ENCODE measurements at places on chromosomes 1 and 21. TPM values are rescaled to one million over a fixed set of nuclear protein-coding genes. Genes with fewer than 3 reads are reported as not detected.

Gene CLCA4
- not detected for polyA plus RNA-seq

GRCh38 chr1:223700942-223701637 lies 11.2 kb upstream of the CAPN2 start:
- no peak for DNase-seq

GRCh38 chr1:172399756-172400721 lies 20.4 kb upstream of the C1orf105 start:
- no peak for DNase-seq

Gene RNU1-3
- polyA plus RNA-seq: not detected

Gene EPHA8
- 0.81 TPM for polyA plus RNA-seq

- peak; percentile 75 for DNase-seq
These were observed at the start of gene ST7L for GRCh38 chr1:112618721-112619517. Gene ST7L, minus strand, starts transcription at chr1:112619141. Its CDS starts 28 bp downstream, at chr1:112619113.

DNA sequence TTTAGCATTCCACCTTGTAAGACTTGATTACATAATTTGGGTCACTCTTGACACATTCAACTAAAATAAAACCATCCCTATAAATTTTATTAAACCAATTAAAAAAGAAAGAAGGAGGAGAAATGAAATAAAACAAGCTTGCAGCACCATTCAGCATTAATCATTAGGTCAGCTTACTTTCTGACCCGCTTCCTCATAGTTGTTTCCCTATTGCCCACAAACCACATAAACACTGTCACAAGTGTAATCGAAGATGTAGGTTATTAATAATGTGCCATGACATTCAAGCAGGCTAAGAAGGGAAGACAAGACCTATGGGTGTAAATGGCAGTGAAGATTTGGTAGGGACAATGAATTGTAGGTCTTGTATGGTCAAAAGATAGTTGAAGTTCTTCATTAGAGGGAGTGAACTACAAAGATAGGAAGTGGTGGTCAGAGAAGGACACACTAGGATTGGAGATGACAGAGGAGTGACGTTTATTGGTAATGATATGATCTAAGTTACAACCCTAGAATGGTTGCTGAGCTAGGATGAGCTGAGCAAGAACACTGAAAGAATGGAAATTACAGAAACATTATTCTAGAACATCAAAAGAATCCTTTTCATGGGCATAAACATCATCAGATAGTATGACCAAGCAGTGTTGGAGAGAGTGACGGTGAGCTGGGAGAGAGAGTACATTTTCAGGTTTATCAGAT lies 231.5 kb downstream of the KCNT2 start:
- no peak for DNase-seq

DNA sequence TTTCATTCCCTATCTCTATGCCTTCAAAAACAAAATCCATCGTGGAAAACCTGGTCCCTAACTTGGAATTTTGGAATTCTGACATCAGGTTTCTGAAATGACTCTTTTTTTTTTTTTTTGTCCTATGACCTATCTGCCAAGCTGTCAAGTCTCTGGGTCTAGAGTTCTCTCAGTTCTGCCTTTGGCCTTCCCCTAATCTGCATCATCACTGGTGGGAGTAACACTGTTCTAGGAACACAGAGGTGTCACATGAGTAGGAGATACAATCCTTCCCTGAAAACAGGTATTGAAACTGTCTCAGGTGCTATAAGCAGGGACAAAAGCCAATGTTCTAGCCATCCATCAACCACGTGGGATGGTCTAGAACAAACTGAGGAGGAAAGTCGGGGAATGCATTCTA lies 142.0 kb upstream of the ATP1B1 start:
- DNase-seq: no peak

GRCh38 chr21:41674402-41674801 lies 92.5 kb downstream of the RIPK4 start:
- no peak for DNase-seq

GRCh38 chr1:61740751-61741700 lies 1.3 kb upstream of the PATJ start:
- no peak for DNase-seq

GRCh38 chr1:174123843-174124242 lies 35.5 kb upstream of the RABGAP1L start:
- DNase-seq: no peak

GRCh38 chr1:118486199-118486598 lies 301.2 kb upstream of the SPAG17 start:
- no peak for DNase-seq

- no peak for DNase-seq
These were observed 33.7 kb downstream of the KCND3 start for GRCh38 chr1:111955755-111956154.

DNA sequence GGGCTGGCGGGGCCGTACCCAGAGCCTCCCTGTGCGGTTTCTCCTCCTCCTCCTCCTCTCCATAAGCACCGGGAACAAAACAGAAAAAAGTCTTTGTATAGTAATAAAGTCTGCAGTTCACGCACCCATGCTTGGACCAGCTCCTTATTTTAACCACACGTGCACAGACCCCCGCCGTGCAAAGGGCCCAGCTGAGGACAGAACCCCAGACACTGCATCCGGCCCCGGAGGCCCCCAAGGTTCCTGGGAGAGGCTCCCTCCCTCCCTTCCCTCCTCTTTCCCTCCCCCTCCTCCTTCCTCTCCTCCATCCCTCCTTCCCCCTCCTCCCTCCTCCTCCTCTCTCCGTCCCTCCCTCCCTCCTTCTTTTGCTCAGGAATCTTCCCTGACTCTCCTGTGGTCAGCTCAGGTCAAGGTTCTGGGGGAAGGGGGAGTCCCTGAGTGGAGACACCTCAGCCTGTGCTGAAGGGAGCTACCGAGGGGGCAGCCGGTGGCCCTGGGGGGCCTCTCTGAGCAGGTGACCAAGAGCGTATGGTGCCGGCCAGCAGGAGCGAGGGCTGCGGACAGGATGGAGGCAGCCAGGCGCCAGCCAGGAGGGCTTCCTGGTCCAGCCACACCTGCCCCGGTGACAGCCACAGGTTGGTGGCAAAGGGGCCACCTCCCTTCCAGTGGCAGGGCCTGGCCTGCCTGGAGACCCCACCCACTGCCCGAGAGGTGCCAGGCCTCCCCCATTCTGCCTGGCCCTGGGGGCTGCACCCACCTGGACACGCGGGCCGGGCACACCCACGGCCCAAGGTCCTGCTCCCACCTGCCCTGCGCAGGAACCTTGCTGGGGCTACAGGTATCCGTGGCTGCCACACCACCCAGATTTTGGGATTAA lies 3.2 kb upstream of the TTLL10 start:
- DNase-seq: no peak

DNA sequence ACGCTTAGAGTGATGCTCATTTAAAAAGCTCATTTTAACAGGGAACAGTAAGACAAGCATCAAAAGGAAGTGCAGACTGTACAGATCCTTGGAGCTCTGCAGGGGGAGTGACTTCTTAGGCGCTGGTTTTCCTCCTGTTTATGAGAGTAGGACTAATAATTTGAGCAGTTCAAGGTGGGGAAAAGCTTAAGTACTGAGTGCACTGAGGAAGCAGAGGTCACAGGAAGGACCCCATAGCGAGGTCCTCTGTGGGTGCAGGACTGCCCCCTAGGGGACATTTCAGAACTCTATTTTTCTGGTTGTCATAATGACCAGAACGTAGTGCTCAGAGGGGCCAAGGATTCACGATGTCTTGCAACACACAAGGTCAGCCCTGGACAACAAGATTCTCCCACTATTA lies 112.1 kb downstream of the HLCS start:
- DNase-seq: peak; percentile 46

- DNase-seq: no peak
These were observed 28.3 kb upstream of the PEF1 start for GRCh38 chr1:31672986-31673385.

Gene RIMS3
- 1.7 TPM for polyA plus RNA-seq

GRCh38 chr1:231106347-231106746 lies 55.5 kb upstream of the TRIM67 start:
- DNase-seq: peak; percentile 28

Gene GFI1
- 0.13 TPM for polyA plus RNA-seq

- no peak for DNase-seq
These were observed 6.6 kb downstream of the ATF3 start for GRCh38 chr1:212615201-212615470.

DNA sequence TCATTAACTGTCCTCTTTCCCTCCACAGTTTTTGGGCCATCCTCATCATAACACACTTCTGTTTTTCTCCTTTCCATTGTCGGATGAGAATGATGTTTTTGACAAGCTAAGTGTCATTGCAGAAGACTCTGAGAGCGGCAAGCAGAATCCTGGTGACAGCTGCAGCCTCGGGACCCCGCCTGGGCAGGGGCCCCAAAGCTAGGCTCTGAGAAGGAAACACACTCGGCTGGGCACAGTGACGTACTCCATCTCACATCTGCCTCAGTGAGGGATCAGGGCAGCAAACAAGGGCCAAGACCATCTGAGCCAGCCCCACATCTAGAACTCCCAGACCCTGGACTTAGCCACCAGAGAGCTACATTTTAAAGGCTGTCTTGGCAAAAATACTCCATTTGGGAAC lies 28.6 kb upstream of the IFNAR1 start:
- no peak for DNase-seq

- DNase-seq: no peak
These were observed 39.7 kb downstream of the PALMD start for GRCh38 chr1:99685516-99686180.

GRCh38 chr1:83691953-83692500 lies 306.9 kb downstream of the TTLL7 start:
- DNase-seq: no peak

All from left renal cortex interstitium (tissue), 4 donors.